ENCODE measurements at places on chromosomes 16 and 17.
A peak's percentile ranks its signal among the peaks of the same experiment; 100 is the strongest.

- no peak for DNase-seq
These were observed 22.0 kb downstream of the SMPD3 start for GRCh38 chr16:68426347-68426652.

GRCh38 chr17:80861892-80862291, 129.7 kb upstream of the CHMP6 start:
- DNase-seq, result peak; percentile 84

DNA sequence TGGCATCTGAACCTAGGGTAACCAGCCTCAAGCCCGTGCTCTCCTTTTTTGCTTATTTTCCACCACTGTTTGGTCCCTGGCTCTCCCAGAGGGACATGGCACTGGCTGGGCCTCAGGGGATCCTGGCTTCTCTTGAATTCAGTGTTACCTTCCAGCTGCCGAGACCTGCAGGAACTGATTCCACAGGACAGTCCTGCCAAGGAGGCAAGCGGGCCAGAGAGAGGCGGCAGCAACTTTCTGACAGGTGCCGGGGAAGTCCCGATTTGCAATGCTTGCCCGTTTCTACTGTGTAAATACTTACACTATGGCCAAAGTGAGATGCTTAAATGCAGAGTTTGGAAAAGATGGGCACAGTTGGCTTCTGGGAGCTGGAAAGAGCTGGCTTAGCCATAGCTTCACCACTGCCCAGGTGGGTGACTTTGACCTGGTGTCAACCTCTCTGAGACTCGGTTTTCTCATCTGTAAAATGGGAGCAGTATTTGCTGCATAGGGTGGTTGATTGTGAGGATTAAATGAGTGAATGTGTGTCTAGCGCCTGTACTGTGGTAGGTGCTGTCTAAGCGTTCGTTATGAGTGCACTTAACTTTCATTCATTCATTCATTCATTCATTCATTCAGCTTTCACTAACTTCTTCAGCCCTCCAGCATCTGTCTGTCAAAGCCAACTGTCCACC, 124.9 kb downstream of the CMIP start:
- DNase-seq, result no peak

DNA sequence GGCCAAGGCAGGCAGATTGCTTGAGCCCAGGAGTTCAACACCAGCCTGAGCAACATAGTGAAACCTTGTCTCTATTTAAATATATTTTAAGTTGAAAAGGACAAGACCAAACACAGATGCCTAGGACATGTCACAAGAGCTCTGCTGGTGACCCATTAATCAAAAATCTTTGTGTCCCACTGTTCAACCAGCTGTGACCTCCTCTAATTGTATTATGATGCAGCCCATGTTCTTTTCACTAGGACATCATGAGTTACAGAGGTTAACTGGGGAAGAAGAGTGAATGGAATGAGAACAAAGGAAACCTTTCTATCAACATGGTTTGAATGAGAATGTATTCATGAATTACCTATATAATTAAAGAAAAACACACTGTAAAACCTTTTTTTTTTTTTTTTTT, 7.0 kb downstream of the EFTUD2 start:
- no peak for DNase-seq

DNA sequence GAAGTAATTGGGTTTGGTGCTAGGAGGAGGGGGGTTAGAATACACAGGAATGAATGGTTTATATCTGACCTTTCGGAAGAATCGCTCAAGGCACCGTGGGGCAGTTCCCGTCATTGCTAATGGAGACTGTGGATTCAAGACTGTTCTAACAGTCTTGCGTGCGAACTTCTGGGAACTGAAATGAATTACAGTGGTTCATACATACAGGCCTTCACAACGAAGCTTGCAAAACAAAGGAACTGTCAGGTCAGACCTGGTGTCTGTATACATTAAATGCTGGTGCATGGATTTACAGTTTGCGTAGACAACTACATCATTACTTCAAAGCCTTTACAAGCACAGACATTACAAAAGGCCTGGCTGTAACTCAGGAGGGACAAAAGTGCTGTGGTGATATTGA, 983.9 kb downstream of the CDH11 start:
- no peak for DNase-seq

- no peak for DNase-seq
These were observed 260.6 kb downstream of the ABCC12 start for GRCh38 chr16:47895146-47895545.

GRCh38 chr17:46832331-46832821, 13.9 kb upstream of the WNT3 start:
- no peak for DNase-seq

DNA sequence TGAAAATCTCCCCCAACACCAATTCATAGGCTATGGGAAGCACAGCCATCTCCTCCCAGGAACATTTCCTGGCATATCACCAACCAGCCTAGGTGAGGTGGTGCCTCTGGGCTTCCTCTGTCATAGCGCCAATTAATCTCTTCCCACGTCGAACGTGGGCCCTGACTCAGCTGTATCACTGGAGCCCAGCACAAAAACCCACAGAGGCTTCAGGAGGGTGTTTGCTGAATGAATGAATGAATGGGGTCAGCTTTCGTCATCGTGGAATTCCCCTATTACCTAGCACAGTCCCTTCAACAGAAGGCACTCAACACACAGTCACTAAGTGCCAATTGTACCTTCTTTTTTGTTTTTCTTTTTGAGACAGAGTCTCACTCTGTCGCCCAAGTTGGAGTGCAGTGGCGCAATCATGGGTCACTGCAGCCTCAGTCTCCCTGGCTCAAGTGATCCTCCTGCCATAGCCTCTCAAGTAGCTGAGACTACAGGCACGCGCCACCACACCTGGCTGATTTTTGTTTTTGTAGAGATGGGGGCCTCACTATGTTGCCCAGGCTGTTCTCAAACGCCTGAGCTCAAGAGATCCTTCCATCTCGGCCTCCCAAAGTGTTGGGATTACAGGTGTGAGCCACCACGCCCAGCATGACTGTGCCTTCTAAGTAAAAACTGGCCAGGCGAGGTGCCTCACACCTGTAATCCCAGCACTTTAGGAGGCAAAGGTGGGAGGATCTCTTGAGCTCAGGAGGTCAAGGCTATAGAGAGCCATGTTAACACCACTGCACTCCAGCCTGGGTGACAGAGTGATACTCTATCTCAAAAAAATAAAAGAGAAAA, 4.1 kb downstream of the ZNF688 start:
- DNase-seq, result peak; percentile 64
